ENCODE measurements at places on chromosomes 3 and 15. TPM values are rescaled to one million over a fixed set of nuclear protein-coding genes. Genes with fewer than 3 reads are reported as not detected.

SNTN gene
- total RNA-seq: not detected

WDR5B gene
- total RNA-seq: 8.1 TPM

SNX22 gene
- 0.42 TPM for total RNA-seq

CCRL2 gene
- total RNA-seq: 2.5 TPM

SAMD7 gene
- not detected for total RNA-seq

IL20RB gene
- total RNA-seq: 0.42 TPM

GAP43 gene
- 9.7 TPM for total RNA-seq

DNAJA4 gene
- 23.4 TPM for total RNA-seq

MESP1 gene
- total RNA-seq: not detected

CD80 gene
- 0.26 TPM for total RNA-seq

LTF gene
- 3.3 TPM for total RNA-seq

IL17RC gene
- 24.7 TPM for total RNA-seq

BNC1 gene
- total RNA-seq: 0.37 TPM

SLITRK3 gene
- 2.3 TPM for total RNA-seq

ZNF501 gene
- 14.3 TPM for total RNA-seq

SH3BP5 gene
- 55.6 TPM for total RNA-seq

FAM3D gene
- 6.5 TPM for total RNA-seq

AMT gene
- total RNA-seq: 6.7 TPM

CD276 gene
- 40.6 TPM for total RNA-seq

STXBP5L gene
- total RNA-seq: 1.8 TPM

CDC25A gene
- 3.7 TPM for total RNA-seq

PPP2R3A gene
- 28.7 TPM for total RNA-seq

CLDN18 gene
- total RNA-seq: not detected

GHRL gene
- total RNA-seq: not detected

NR2E3 gene
- total RNA-seq: 2.3 TPM

SOX14 gene
- not detected for total RNA-seq

GLDN gene
- total RNA-seq: 1.9 TPM

EBLN2 gene
- total RNA-seq: 25.3 TPM

ARPIN gene
- total RNA-seq: 18.9 TPM

GABRG3 gene
- total RNA-seq: 1.5 TPM

CYP8B1 gene
- total RNA-seq: not detected

IREB2 gene
- 87.5 TPM for total RNA-seq

MOBP gene
- total RNA-seq: 0.05 TPM

TF gene
- total RNA-seq: 1.2 TPM

AHSG gene
- 0.26 TPM for total RNA-seq

SRGAP3 gene
- total RNA-seq: 21.4 TPM

ANKDD1A gene
- 12.4 TPM for total RNA-seq

CFAP92 gene
- total RNA-seq: 1.9 TPM

ZNF774 gene
- 3.3 TPM for total RNA-seq

CCR3 gene
- total RNA-seq: not detected

ADAM10 gene
- 207 TPM for total RNA-seq

MYO5C gene
- 11.6 TPM for total RNA-seq

CRTC3 gene
- total RNA-seq: 41.3 TPM

THOC7 gene
- total RNA-seq: 51.2 TPM

CATSPER2 gene
- 4.7 TPM for total RNA-seq

C3orf52 gene
- total RNA-seq: 7.5 TPM

PSTPIP1 gene
- 1.2 TPM for total RNA-seq

PCSK6 gene
- total RNA-seq: 14.1 TPM

OR5AC2 gene
- not detected for total RNA-seq

EFCAB12 gene
- not detected for total RNA-seq

COL7A1 gene
- 20.0 TPM for total RNA-seq

CPLX3 gene
- total RNA-seq: not detected

Data from urinary bladder (tissue), 4 donors.